Heart right ventricle (tissue), 16 donors: ENCODE measurements at places on chromosomes 12 and 14. TPM values are rescaled to one million over a fixed set of nuclear protein-coding genes. Genes with fewer than 3 reads are reported as not detected.

- DNase-seq = no peak
Measured at GRCh38 chr12:45912774-45913173, 77.6 kb downstream of the SCAF11 start.

DNA sequence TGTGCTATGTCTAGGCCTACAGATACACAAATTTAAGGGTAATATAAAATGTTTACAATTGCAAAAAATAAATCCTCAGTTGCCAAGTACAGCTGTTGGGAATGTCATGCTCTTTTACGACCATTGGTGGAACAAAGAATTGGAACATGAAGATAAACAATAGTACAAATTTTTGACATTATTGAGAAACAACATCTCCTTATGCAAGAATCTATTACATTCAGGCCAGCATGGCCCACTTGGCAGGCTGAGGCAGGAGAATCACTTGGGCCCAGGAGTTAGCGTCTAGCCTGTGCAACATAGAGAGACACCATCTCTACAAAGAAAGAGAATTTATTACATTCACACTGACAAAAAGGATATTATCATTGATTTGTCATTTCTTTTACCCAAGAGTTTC, 135.9 kb upstream of the NTF3 start:
- no peak for DNase-seq

DNA sequence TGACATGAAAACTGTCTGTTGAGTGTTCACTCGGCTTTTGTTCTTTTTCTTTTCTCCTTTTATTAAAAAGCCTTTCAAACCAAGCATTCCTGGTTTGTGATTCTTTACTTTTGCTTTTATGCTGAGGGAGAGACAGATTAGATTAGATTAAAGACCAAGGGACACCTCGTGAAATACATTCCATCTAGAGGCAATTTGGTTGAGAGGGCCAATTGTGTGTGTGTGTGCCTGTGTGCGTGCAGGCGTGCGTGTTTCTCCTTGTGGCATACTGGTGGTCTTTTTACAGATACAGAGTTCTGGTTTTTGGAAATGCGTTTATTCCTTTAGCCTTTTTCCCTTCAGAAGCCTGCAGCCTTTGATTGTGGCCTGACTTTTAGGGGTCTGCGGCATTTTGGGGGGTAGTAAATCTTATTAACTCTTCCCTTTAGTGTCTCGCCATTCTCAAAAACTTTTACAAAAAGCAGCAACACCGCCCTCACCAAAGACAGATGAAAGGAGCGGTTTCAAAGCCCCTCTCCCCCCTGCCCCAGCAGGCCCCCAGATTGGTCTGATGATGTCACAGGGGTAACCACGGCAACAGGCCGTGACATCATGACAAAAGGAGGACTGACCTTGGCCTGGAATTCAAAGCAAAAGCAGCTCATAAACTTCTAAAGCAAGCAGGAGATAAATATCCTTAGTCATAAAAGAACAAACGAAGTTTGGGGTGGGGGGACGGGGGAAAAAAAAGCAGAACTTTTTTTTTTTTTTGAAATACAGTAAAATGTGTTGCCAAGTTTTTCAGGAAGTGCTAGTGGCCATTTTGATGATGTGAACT, 84.1 kb upstream of the TBX3 start:
- DNase-seq = no peak

GRCh38 chr14:67525389-67525788, 7.7 kb upstream of the PLEKHH1 start:
- DNase-seq = no peak

DNA sequence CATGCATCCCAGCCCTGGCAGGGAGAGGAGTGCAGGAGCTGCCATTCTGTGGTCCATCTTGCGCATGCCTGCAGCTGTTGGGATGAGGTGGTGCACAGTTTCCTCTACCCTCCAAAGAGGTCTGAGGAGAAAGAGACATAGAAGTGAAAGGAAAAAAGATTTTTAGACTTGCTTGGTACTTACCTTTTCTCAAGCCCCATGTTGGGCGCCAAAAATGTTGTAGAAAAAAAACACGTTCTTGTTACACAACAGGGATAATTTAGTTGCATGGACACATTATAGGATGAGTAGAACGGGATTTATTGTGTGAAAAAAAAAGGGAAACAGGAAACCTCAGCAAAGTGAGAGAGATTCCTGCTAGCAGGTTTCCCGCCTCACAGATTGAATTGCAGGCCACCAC, 244.4 kb upstream of the GARIN2 start:
- no peak for DNase-seq

Gene ANKRD33
- polyA plus RNA-seq = not detected

- DNase-seq = no peak
Measured at GRCh38 chr14:104597576-104597975, 7.0 kb downstream of the TMEM179 start.

DNA sequence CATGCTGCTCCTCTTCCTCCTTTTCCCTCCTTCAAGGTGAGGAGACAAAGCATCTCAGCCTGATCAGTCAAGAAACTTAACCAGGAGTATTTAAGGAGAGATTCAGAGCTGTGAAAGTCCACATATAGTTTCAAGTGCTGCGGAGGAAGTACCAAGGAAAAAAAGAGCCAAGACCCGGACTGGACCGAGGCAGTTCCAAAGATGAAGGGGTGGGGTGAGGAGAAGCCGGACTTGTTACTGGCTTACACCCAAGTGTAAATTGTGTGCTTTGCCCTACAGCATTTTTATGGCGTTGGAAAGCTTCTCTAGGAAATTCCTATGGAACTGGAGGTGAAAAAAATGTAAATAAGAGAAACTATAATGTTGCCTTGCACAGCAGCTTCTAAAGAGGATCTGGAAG, 263.1 kb downstream of the GRIN2B start:
- DNase-seq = no peak

DNA sequence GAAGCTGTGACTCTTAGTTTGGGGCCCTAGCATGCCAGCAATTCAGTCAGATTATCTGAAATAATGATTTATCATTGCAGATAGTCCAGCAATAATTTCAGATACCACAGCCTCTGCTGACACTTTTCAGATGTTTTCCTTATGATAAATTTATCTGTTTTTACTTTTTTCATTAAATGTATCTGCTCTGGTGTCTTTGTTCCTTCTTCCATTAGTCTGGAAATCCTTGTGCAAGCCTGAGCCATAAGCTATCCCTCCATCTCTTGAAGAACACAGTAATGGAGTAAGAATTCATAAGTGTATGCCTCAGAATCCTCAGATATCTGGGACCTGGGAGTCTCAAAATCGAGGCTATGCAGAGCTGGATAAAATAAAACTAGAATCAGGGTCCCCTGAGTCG, 146.4 kb upstream of the KRR1 start:
- no peak for DNase-seq
